MCF 10A (cell line): ENCODE measurements at places on chromosomes 11 and 22. TPM values are rescaled to one million over a fixed set of nuclear protein-coding genes. Genes with fewer than 3 reads are reported as not detected.
A peak's percentile ranks its signal among the peaks of the same experiment; 100 is the strongest.

DNA sequence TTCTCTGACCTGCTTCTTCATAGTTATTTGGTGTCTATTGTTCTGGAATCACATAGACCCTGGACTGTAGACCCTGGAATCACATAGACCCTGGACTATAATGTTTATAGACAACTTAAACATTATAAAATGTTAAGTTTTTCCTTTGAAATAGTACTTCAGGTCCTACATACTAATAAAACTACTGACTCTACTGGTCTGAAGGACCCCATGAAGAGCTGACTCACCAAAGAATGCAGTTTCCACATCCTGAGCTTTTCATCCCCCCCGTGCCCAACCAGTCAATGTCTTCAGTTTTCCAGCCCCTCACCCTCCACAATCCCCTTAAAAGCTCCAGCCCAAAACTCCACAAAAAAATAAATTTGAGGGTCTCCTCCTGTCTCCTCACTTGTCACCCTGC lies 6.6 kb upstream of the PLEKHA7 start:
- H3K4me1 ChIP-seq = peaks cover 6% of the 10 kb centered on the region
- H3K27ac ChIP-seq = no peak overlapping the region
- H3K4me3 ChIP-seq = no peak overlapping the region
- DNase-seq = no peak

DNA sequence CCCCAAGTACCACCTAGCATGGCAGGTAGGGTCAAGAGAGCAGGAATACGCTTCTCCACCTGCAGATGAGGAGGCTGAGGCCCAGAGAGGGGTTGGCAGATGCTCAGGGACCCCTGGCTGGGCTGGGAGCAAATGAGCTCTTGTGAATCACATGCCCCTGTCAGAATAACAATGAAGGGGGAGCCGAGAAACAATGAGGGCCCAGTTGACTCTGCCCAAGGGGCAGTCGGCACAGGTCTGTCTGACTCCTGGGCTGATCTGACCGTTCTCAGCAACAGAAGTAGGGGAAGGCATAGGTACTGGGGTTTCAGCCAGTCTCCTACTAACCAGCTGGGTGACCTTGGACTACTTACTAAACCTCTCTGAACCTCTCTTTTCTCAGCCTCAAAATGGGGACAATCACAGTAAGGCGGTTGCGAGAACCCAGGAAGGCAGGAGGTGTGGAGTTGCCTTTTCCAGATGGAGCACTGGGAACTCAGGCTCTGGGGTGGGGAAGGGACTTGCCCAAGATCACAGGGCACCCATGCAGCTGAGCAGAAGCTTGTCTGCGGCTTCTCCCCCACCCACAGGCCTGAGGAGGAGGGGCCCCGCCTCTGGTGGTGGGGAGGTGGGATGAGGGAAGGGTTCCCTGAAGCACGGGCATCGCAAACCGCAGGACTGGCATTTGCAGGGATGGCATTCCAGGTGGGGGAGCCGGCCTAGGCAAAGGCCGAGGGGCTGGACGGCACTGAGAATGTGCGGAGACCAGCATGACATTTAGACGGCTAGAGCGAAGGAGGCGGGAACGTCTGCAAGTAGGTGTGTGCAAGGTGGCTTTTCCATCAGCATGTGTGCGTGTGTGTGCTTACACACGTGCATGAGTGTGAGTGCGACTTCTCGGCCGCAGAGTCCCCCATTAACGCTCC lies 163.0 kb downstream of the MN1 start:
- no peaks in the 10 kb centered on the region for H3K4me1 ChIP-seq
- H3K4me3 ChIP-seq = no peak overlapping the region
- no peaks in the 10 kb centered on the region for H3K27me3 ChIP-seq
- no peaks in the 10 kb centered on the region for H3K36me3 ChIP-seq
- no peak overlapping the region for H3K27ac ChIP-seq

DNA sequence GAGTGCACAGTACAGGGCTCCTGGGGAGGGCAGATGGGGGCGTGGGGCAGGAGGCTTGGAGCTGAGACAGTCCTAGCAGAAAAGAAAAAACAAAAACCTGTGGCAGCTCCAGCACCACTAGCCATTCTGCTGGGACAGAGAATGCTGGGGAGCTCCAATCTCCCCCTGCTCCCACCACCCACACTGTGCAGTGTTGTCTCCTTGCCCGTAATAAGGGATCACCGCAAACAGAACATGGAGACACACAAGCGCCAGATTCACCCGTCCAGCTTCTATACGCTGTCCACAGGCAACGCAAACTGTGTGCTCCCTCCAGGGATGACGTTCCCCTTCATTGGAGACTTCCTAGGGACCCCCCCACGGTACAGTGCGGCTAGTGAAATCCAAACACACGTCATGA lies 31.4 kb downstream of the OPCML start:
- H3K4me3 ChIP-seq = no peak overlapping the region
- DNase-seq = no peak
- no peaks in the 10 kb centered on the region for H3K36me3 ChIP-seq
- no peaks in the 10 kb centered on the region for H3K4me1 ChIP-seq
- no peak overlapping the region for H3K27ac ChIP-seq

DNA sequence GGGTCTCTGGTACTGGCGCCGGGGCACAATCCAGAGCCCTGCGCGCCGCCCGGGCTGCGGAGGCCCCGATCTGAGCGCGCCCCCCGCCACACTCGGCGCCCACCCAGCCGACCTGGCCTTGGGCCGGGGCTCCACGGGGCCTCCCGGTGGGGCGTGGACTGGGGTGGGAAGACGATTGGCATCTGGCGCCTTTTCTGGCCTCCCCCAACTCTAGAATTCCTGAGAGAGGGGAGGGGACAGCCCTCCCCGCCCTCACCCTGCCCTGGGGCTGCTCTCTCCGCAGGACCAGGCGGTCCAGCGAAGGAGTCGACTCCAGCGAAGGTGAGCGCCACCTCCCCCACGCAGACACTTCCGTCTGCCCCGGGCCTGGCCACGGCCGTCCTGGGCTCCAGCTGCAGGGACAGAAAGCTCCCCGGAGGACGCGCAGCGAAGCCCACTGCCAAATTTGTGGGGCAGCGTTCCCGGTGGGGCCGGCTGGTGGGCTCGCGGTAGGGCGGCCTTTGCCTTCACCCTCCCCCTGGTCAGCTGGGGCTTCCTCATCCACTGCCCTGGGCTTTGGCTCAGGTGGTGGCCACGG lies 593 bp downstream of the SSH3 start:
- H3K4me1 ChIP-seq = peaks cover 11% of the 10 kb centered on the region
- H3K36me3 ChIP-seq = peaks cover 29% of the 10 kb centered on the region
- H3K27ac ChIP-seq = no peak overlapping the region
- DNase-seq = no peak
- peak overlapping the region; percentile 70 for H3K4me3 ChIP-seq

GRCh38 chr22:31637447-31637890 lies 24.5 kb downstream of the PISD start:
- H3K4me3 ChIP-seq = no peak overlapping the region
- peaks cover 44% of the 10 kb centered on the region for H3K36me3 ChIP-seq
- H3K4me1 ChIP-seq = peaks cover 22% of the 10 kb centered on the region
- DNase-seq = no peak

DNA sequence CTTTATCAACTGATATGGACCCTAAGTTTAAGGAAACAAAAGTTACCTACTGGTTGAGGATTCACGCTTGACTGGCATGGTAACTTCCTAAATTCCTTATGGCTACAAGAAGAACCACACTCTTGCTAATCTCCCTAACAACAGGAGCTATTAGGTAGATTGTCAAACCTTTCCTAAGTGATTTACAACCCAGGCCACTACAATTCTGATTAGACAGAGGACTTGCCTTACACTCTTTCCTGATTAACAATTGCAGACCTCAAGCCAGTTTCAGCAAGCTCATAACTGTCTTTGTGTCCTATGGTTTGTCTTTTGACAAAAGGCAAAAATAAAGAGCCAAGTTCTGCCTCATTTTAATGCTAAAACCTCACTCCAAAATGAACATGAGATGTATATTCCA lies 16.3 kb downstream of the OR52K2 start:
- H3K4me1 ChIP-seq = peaks cover 6% of the 10 kb centered on the region
- DNase-seq = no peak
- H3K4me3 ChIP-seq = no peak overlapping the region

DNA sequence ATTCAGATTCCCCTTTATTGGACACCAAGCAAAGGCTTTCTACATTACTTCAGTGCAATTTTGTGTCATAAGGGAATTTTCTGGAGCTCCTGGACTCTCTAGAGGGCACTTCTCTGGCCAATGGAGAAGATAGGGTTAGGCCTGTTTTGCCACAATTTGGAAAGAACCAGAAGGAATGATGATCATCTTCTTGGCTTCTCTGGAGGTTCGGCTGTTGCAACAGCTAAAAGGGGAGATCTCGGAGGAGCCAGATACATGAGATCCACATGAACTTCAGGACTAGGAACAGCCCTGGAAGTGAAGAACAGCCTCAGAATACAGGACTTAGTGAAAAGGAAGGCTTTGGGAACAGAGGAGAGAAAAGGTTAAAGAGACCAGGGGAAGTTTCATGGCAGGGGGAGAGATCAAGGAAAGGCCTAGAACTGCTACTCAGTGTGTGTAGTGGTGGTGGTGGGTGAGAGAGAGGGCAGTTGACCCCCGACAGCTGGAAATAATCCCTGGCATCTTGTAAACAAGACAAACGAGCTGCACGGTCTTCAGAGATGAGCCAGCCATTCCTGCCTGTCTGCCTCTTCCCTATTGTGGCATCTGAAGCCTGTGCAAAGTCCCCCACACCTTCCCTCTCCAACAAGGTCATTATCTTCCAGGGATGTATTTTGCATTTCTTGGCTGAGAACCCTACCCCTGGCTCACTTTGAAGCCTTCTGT lies 83.8 kb downstream of the CCDC81 start:
- H3K27ac ChIP-seq = no peak overlapping the region
- no peaks in the 10 kb centered on the region for H3K27me3 ChIP-seq
- H3K36me3 ChIP-seq = no peaks in the 10 kb centered on the region
- H3K4me1 ChIP-seq = peaks cover 26% of the 10 kb centered on the region

DNA sequence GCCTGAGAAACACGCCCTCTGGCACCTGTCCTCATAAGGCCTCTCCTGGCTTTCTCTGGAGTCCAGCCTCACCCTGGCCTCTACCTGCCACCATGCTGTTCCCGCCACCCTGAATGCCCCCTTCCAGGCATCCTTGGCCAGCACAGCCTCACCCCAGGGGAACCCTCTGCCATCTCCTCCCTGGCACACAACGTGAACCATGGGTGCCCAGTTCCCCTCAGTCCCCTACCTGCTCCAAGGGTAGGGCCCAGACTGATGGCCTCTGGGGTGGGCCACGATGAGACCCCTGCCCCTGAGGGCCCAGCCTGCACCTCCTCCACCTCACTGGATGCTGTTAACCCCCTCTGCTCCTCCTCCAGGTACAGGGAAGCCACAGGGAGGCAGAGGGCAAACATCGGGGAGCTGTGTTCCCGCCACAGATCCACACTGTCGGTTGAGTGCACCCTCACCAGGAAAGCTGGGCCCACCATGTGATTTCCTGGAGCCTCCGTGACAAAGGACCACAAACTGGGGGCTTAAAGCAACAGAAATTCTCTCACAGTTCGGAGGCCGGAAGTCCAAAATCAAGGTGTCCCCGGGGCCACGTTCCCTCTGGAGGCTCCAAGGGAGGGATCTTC lies 169.6 kb downstream of the BRD1 start:
- no peaks in the 10 kb centered on the region for H3K4me1 ChIP-seq
- H3K4me3 ChIP-seq = no peak overlapping the region
- no peaks in the 10 kb centered on the region for H3K27me3 ChIP-seq
- no peak for DNase-seq
- H3K36me3 ChIP-seq = peaks cover 7% of the 10 kb centered on the region

- no peak overlapping the region for H3K27ac ChIP-seq
- no peaks in the 10 kb centered on the region for H3K36me3 ChIP-seq
- no peak overlapping the region for H3K4me3 ChIP-seq
These were observed 54.6 kb downstream of the MCM5 start for GRCh38 chr22:35454416-35455054.

- H3K27me3 ChIP-seq = no peaks in the 10 kb centered on the region
- H3K4me1 ChIP-seq = no peaks in the 10 kb centered on the region
- no peak overlapping the region for H3K4me3 ChIP-seq
- H3K27ac ChIP-seq = no peak overlapping the region
These were observed 43.2 kb upstream of the CLMP start for GRCh38 chr11:123238297-123238696.

DNA sequence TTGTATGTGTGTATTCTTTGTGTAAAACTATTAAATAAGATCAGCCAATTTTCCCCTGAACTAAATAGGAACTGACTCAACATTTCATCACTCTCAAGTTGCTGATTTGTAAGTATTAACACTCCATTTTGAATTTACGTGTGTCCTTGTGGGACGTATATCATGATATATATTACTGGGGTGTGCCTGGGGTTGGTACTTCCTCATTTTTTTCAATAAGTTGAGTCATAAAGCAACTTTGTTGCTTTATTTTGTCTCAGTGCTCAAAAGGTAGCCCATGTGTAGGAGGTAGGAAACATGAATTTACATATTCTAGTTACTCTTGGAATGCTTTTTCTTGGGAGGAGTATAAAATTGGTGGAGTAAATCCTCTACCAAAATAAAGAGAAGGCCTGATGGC lies 193.9 kb upstream of the RAG2 start:
- H3K4me3 ChIP-seq = no peak overlapping the region
- H3K36me3 ChIP-seq = no peaks in the 10 kb centered on the region

DNA sequence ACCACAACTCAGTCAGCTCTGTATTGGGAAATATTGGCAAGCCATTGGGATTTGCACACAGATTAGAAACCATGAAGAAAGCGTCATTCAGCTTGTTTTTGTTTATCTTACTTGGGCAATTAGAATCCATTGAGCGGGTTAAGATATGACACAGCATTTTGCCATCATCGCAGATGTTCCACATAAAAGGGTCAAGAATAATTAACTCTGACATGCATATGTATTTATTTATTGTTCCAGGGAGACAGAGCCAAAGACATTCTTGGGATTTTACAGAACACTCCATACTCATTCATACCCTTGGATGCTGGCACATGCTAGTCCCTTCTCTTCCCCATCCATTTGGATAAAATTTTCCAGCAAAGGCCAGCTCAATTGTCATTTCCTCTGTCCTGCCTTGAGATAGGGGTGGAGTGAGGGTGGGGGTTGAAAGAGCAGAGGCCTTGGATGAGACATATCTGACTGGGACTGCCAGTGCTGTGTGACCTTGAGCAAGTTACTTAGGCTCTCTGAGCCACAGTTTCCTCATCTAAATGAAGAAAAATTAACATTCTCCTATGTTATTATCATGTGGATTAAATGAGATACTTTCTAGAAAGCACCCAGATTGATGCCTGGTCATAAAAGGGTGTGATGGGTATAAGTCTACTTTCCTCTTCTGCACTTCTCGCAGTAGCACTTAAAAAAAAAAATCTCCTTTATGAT lies 179.7 kb downstream of the RRAS2 start:
- H3K36me3 ChIP-seq = no peaks in the 10 kb centered on the region
- peak; percentile 81 for DNase-seq
- no peaks in the 10 kb centered on the region for H3K4me1 ChIP-seq
- H3K4me3 ChIP-seq = no peak overlapping the region

- H3K4me1 ChIP-seq = no peaks in the 10 kb centered on the region
- H3K27me3 ChIP-seq = peaks cover 5% of the 10 kb centered on the region
- H3K4me3 ChIP-seq = no peak overlapping the region
- no peak overlapping the region for H3K27ac ChIP-seq
These were observed 304.2 kb downstream of the INSC start for GRCh38 chr11:15418921-15419320.

TMEM191B gene
- not detected in 2 replicates for total RNA-seq

TSKU gene
- 18.4 and 20.1 TPM in 2 replicates for total RNA-seq

TREH gene
- total RNA-seq = not detected in 2 replicates

KRTAP5-1 gene
- total RNA-seq = not detected in 2 replicates

MRGPRX3 gene
- total RNA-seq = 0.34 and 0.79 TPM in 2 replicates
